Caco-2 (cell line): ENCODE measurements at places on chromosomes 5 and 9. TPM values are rescaled to one million over a fixed set of nuclear protein-coding genes. Genes with fewer than 3 reads are reported as not detected.

Gene STC2
- total RNA-seq = 190 and 224 TPM in 2 replicates

DNA sequence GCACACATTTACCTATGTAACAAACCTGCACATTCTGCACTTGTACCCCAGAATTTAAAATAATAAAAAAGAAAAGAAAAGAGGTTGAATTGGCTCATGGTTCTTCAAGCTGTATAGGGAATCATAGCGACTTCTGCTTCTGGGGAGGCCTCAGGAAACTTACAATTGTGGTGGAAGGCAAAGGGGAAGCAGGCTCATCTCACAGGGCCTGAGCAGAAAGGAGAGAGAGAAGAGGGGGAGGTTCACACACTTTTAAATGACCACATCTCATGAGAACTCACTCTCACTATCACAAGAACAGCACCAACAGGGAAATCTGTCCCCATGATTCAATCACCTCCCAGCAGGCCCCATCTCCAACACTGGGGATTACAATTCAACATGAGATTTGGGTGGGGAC is 214.6 kb downstream of the CDK5RAP2 start:
- no peak for DNase-seq

DNA sequence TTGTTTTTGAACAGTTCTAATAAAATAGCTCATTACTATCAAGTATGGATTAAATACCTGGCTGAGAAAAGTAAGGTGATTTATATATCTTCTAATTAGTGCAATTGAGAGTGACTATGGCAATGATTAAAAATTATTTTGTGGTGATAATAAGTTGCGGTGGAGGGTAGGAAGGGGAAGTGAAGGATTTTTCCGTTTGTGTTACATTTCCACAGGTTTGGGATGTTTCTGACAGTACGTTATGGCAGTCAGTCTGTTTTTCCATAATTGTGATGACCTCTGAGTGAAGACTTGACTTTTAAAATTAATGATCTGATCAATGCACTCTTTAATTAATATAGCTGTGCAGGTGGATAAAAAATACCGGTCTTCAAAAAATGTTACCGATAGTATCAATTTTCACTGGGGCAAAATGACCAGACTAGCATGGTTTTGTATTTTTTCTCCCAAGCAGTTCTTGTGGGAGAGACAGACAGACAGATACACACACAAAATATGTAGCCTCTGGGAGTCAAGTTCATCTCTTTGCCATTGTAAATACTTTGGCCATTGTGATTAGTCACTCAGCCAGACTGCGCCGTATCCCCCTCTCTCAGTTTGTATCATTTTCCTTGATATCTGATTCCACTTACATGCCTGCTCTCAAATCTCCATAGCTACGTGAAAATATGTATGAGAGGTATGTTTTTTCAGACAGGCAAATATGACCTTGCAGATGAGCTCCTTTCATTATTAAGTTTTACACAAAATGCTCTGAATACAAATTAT is 60.2 kb downstream of the ARHGAP26 start:
- no peak for DNase-seq

DNA sequence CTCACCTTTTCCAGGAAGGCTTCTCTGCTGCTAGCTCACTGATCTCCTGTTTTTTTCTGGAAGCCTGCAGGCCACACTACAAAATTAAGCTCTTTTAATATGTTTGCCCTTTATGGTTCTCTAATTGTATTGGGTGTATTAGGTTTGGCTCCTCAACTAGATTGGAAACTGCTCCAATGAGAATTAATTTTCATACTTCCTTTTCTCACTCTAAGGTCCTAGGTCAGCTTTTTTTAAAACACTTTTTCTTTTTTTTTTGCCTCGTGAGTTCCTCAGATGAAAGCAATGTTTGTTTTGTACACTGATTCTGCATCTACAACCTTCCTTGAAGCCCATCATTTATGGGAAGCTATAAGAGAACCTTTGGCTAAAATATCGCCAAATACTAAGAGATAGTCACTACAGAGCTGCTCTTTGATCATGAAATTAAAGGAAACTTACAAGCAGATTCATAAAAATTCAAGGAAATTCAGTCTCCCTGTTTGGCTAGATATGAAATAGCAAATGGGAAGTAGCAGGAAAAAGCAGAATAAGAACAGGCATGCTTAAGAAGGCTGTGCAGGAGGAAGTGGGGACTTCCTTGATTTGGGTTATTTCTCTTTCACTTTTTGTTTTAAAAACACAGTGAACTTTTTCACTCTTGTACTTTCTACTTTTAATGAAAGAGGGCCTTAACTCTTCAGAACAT is 55.2 kb upstream of the FYB1 start:
- no peak for DNase-seq

- no peak for DNase-seq
Measured at GRCh38 chr9:6272229-6272598, 56.0 kb upstream of the TPD52L3 start.

DNA sequence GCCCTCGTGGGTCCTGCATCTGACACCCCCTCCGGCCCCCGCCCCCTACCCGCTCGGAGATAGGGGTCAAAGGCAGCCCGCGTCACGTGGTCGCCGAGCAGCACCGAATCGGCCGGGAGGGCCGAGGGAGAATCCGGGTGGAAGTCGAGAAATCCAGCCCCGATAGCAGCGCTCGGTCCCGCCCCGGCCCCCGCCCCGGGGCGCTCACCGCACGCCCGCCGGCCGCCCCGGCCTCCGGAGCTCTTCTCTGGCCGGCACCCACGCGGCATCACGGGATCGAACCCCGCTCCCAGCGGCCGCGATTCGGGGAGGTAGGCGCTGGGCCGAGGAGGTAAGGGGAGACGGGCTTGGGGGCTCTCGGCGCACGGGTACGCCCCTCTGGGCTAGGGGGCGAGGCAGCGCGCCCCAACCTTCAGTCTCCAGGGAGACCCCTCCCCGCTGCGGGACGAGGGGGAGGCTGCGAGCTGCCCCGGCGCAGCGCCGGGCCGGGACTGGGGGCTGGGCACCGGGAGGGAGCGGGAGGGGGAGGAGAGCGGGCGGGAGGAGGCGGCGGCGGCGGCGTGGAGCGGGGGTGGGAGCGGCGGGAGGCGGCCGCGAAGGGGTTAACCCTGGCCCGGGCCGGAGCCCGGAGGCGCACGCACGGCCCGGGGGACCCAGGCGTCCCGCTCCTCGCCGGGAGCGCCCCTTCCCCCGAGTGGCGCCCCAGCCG is 22.1 kb upstream of the NDST1 start:
- DNase-seq = peak; percentile 82

DNA sequence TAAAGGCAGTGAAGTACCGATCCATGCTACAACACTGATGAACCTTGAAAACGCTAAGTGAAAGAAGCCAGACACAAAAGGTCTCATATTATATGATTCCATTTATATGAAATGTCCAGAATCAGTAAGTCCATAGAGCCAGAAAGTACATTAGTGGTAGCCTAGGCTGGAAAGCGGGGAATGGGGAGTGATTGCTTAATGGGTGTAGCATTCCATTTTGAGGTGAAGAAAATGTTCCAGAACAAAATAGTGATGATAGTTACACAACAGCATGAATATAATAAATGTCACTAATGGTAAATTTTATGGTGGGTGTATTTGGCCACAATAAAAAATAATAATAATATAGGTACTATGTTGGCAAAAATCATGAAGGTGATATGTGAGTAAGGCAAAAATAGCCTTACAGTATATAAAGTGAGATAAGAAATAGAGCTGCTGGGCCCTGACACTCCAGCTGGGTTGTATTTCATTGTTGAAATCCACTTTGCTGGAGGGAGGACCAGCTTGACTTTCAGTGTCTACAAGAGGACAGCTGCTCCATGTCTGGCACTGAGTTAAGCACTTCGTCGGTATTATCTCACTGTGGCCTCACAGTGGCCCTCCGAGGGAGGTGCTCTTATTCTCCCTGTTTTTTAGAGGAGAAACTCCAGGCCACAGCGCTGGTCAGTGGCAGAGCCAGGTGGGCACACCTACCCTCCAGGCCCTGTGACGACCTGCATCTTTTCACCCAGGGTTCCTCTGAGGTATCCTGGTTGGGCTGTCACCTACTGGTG is 22.4 kb upstream of the ANGPTL2 start:
- DNase-seq = no peak

- DNase-seq = no peak
Measured at GRCh38 chr5:963673-964531, 44.7 kb upstream of the NKD2 start.
